Glutamatergic neuron (in vitro differentiated cells): ENCODE measurements at places on chromosomes 1 and 21.

GRCh38 chr1:214397497-214397896 lies 116.5 kb downstream of the SMYD2 start:
- no peak for DNase-seq

GRCh38 chr1:76018045-76018444 lies 56.5 kb upstream of the ST6GALNAC3 start:
- DNase-seq, result no peak

DNA sequence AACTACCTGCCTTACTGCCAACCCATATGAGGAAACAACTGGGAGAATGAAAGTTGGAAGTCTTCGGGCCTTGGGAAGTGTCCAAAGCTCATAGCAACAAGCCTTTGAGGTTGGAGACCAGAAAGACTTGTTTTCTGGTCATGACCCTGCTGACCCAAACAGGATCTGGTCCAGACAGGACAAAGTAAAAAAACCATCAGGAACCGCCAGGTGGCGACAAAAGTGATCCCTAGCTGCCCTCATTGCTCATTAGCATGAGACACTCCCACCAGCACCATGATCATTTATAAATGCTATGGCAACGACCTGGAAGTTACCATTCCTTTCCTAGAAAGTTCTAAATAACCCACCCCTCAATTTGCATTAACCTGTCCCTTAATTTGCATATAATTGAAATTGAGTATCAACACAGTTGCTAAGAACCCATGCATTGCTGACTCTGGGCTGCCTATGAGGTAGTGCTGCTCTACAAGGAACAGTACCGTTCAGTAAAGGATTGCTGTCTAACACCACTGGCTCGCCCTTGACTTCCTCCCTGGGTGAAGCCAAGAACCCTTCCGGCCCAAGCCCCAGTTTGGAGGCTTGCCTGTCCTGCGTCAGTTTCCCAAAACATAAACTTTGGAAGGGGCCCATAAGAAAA lies 89.0 kb downstream of the URB2 start:
- no peak for DNase-seq

DNA sequence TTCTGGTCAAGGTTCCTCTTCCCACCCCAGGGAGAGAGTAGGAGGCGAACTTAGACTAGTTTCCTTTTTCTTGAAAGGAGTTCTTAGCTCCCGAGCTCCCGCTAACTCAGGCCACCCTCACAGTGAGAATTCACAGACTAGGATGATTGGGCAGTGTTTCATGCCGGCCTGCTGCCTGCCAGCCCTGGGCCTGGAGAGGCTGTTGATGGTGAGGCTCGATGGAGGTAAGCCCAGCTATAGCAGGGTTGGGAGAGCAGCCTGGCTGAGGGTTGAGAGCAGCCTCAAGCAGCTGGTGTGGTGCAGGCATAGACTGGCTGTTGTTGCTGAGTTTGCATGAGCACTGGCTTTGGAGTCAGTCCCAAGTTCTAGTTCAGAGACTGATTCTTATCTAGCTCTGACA lies 274.4 kb downstream of the MATN1 start:
- no peak for DNase-seq

GRCh38 chr1:236514703-236515442 lies 8.9 kb upstream of the LGALS8 start:
- no peak for DNase-seq

DNA sequence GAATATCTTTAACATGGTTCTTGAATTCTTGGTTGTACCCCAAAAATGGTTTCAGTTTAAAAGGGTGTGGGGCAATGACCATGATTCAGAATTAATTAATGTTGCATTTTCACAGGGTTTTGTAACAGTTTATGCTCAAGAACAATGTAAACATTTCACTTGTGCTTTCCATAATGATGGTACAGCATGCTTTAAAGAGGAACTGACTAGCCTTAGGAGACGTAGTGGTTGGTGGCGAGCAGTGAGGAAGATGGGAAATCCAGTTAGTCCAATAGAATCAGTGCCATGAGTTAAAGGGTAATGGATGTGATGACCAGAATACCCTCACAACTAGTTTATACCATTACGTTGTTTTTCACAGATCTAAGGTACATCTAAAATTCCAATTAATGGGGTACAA lies 138.0 kb downstream of the HS2ST1 start:
- DNase-seq, result no peak

GRCh38 chr1:47755101-47755990 lies 241.8 kb downstream of the TRABD2B start:
- DNase-seq, result peak; percentile 70

DNA sequence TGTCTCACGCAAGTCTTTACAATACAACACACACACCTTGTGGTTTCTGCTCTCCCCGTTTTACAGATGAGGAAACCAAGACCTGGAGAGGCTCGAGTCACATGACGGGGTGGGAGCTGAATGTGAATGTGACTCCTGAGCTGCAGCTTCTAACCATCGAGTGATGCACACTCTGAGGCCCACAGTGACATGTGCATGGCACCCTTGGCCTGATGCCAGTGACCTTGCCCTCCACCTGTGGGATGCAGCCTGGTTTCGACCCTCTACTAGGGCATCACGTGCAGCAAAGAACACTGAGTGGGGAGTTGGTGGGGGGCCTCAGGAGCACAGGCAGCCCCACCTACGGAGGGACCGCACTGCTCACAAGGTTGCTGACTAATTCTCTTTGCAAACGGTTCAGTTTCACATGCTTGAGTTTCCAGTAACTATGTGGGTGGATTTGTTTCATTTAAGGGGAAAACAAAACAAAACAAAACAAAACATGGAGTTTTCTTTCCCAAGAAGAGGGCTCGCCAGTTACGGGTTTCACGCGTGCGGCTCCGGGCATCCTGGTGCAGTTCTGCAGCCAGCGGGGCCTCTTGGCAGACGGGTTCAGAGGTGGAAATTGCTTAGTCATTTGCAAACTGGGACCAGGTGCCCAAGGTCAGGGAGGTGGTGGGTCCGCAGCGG lies 22.9 kb downstream of the SPSB1 start:
- no peak for DNase-seq

DNA sequence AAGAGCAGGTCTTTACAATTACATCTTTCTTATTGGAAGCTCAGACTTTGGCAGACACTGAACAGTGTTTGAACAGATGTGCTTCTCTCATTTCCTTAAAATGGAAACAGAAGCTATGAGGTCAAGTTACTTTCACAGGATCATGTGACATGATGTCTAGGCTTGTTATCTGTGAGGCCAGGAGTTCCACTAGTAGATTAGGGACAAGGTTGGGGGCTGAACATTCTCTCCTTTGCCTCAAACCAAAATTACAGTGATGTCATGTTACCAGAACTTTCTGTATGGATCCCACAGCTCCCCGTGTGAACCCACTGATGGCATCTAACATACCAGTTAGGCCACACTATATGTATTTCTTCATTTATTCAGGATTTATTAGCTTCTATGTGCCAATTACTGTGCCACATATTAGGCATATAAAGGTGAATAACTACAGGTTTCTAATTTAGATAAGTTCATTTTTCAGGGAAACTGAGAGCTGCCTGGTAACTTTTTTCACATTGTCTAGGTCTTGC lies 6.0 kb downstream of the DYNLT5 start:
- DNase-seq, result no peak

DNA sequence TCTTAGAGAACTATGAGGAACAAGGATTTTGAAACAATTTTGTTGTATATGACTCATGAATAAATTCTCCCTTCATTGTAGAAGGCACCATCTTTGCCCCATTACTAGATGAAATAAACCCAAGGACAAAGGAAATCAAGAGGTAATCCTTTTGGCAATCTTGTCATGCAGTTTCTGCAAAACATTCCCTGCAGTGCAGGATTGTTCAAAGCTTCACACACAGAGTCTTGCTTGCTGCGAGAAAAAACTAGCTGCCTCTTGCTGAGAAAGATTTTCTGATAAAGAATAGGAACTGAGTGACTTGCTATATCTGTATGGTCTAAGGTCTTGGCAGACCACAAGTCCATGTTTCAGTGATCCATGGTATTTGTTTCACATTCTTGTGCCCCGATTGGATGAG lies 657.4 kb upstream of the ADGRL4 start:
- DNase-seq, result no peak

DNA sequence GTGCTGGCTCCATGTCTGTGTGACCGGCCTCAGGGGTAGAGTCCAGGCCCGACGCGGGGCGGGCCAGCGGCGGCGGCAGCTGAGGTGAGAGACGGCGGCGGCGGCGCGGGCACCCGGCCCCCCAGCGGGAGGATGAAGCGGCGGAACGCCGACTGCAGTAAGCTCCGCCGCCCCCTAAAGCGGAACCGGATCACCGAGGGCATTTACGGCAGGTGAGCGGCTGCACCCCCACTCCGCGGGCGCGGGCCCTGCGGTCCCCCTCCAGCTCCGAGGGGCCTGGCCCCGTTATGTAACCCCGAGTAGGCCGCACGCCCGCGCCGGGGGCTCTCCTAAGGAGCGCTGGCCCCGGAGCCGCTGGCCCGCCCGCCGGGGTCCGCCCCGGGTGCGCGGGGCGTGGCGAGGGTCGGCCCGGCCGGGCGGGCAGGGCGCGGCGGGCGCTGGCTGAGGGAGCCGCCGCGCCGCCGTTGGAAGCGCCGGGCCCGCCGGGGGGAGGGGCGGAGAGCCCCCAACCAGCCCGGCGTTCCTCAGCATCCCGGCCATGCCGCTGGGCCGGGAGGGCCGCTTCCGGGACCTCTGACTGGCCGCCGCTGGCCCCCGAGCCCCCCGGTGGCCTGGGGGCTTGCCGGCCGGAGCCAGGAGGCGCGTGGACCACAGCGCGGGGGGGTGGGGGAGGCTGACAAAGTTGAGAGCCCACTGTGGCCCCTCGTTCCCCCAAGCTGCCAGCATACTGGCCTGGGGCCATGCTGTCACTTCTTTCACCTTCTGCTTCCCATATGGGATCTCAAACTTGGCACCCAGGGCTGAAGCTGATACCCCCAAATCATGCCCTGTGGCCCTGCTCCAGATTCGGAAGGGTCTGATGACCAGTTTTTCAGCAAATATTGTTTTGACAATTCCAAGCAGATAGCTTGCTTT lies 527 bp downstream of the MACO1 start:
- peak; percentile 60 for DNase-seq

- no peak for DNase-seq
These were observed 105.9 kb upstream of the HNRNPU start for GRCh38 chr1:244970236-244970743.

DNA sequence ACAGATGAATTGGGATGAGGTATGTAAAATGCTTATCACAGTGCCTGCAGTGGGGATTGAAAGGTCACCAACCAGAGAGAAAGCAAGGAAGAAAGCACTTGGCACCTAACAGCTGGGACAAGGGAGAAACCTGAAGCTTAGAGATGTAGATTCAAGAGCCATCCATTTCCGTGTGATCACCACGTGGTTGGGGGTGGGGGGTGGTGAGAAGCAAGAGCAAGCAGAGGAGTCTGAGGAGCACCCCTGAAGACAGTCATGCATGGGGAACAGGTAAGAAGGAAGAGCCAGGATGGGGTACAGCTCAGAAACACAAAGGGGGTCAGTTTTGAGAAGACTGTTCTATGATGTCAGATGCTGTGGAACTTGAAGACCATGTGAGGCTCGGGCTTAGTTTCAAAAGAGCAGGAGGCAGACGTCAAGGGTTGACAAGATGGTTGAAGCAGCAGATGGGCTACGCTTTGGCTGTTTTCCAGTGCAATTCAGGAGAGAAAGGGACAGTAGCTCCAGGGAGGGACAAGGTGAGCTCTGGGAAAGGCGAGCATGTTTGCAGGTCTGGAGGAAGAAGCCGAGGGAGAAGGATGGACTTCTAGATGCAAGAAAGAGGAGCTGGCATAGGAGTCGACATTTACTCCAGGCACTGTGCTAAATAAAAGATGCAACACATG lies 17.4 kb downstream of the KANK4 start:
- no peak for DNase-seq

DNA sequence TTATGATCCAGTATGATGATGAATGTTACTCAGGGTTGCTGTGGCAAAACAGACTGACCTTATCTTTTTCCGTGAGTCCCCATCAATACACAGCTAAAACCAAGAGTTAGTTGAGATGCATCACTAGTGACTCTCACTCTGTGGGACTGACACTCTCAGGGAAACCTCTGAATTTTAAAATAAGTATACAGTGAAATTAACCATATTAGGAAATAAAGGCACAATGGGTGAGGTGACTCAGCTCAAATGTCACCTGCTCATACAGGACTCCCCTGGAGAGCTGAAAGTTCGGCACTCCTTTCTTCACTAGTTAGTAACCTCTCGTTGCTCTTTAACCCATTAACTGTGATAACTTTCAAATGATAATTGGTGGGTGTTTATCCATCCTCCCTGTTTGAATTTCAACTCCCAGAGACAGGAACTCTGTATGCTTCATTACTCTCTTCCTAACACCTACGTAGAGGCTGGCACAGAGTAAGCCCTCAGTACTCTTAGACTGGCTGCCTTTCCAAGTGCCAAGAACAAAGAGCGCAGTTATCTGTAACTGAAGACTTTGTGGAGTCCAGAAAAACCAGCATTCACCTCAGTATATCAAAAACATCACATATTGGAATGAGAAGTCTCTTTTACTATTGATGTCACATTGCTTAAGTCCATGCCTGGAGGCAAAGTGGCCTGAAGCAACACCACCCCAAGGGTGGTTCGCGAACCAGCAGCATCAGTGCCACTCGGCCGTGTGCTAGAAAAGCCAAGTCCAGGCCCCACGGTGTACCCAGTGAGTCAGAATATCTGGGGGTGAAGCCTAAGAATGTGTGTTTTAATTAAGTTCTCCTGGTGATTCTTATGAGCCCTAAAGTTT lies 91.1 kb downstream of the NIBAN1 start:
- DNase-seq, result no peak

- DNase-seq, result no peak
These were observed 10.8 kb upstream of the CDA start for GRCh38 chr1:20578062-20578461.

DNA sequence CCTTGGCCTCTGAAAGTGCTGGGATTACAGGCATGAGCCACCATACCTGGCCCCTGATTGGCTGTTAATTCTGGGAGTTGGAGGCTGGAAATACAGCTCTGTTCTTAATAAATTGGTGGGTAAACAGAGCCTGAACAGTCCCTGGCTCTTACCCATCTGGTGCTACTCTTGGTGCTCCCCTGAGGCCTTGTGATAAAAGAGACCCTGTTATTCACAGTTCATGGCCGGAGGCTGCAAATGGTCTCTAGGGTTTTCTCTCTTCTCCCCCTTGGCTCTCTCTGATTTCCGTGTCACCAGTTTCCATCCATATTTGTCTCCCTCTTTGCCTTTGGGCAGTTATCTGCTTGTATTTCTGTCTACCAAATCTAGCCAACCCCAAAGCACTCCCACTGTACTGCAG lies 17.2 kb downstream of the NFASC start:
- DNase-seq, result peak; percentile 53

GRCh38 chr1:204350857-204351573 lies 8.7 kb downstream of the PLEKHA6 start:
- DNase-seq, result peak; percentile 95

- DNase-seq, result no peak
These were observed 101.9 kb downstream of the ZNF644 start for GRCh38 chr1:90919900-90920299.
